ENCODE measurements at places on chromosomes 6 and 20. TPM values are rescaled to one million over a fixed set of nuclear protein-coding genes. Genes with fewer than 3 reads are reported as not detected.

RCAN2 gene
- total RNA-seq, result 7.4 TPM

NR2E1 gene
- not detected for total RNA-seq

MAK gene
- 0.90 TPM for total RNA-seq

ACTL10 gene
- 1.8 TPM for total RNA-seq

ZNF335 gene
- 28.4 TPM for total RNA-seq

TRERF1 gene
- 43.0 TPM for total RNA-seq

PLA2G7 gene
- not detected for total RNA-seq

CPXM1 gene
- 4.4 TPM for total RNA-seq

HDGFL1 gene
- not detected for total RNA-seq

HMGN3 gene
- total RNA-seq, result 36.6 TPM

ZBTB9 gene
- 13.6 TPM for total RNA-seq

BACH2 gene
- 101 TPM for total RNA-seq

PPIL6 gene
- total RNA-seq, result 0.17 TPM

KCNB1 gene
- total RNA-seq, result not detected

APOBEC2 gene
- not detected for total RNA-seq

HLA-DPA1 gene
- 11.4 TPM for total RNA-seq

CRISP3 gene
- not detected for total RNA-seq

RNF182 gene
- not detected for total RNA-seq

ARMC2 gene
- 2.9 TPM for total RNA-seq

HLA-F gene
- total RNA-seq, result 238 TPM

HLA-DOA gene
- 3.9 TPM for total RNA-seq

ERVFRD-1 gene
- total RNA-seq, result not detected

BPI gene
- not detected for total RNA-seq

CLIC1 gene
- total RNA-seq, result 253 TPM

BMP5 gene
- total RNA-seq, result not detected

SEMG1 gene
- total RNA-seq, result not detected

NHLRC1 gene
- total RNA-seq, result 0.14 TPM

PACRG gene
- total RNA-seq, result not detected

CGA gene
- total RNA-seq, result not detected

PXDC1 gene
- total RNA-seq, result 7.2 TPM

CPNE5 gene
- 0.48 TPM for total RNA-seq

TCP11 gene
- total RNA-seq, result not detected

NRN1 gene
- 3.3 TPM for total RNA-seq

NRSN1 gene
- total RNA-seq, result not detected

LBP gene
- not detected for total RNA-seq

XRN2 gene
- total RNA-seq, result 77.9 TPM

CCN6 gene
- 0.25 TPM for total RNA-seq

FAM162B gene
- total RNA-seq, result not detected

DDO gene
- not detected for total RNA-seq

RBM24 gene
- total RNA-seq, result not detected

SLC22A2 gene
- not detected for total RNA-seq

BEND3 gene
- 3.2 TPM for total RNA-seq

NKAIN4 gene
- not detected for total RNA-seq

PTK6 gene
- total RNA-seq, result 1.2 TPM

CRIP3 gene
- 0.90 TPM for total RNA-seq

AKAP12 gene
- 10.0 TPM for total RNA-seq

RIMS1 gene
- total RNA-seq, result not detected

LPA gene
- not detected for total RNA-seq

MARCKS gene
- total RNA-seq, result 1.1 TPM

POM121L2 gene
- total RNA-seq, result not detected

FRMD1 gene
- total RNA-seq, result 0.05 TPM

JPH2 gene
- total RNA-seq, result 0.46 TPM

OR2H2 gene
- not detected for total RNA-seq

SMPDL3A gene
- 0.34 TPM for total RNA-seq

C6orf118 gene
- not detected for total RNA-seq

OR12D3 gene
- total RNA-seq, result not detected
